ENCODE measurements at places on chromosomes 12 and 14. TPM values are rescaled to one million over a fixed set of nuclear protein-coding genes. Genes with fewer than 3 reads are reported as not detected.
A peak's percentile ranks its signal among the peaks of the same experiment; 100 is the strongest.

The TNFAIP2 gene
- 35.4 TPM for total RNA-seq

- DNase-seq = no peak
These were observed 35.6 kb downstream of the A2M start for GRCh38 chr12:9079883-9080675.

GRCh38 chr12:111406474-111407376, 1.0 kb downstream of the SH2B3 start:
- DNase-seq = peak; percentile 76

DNA sequence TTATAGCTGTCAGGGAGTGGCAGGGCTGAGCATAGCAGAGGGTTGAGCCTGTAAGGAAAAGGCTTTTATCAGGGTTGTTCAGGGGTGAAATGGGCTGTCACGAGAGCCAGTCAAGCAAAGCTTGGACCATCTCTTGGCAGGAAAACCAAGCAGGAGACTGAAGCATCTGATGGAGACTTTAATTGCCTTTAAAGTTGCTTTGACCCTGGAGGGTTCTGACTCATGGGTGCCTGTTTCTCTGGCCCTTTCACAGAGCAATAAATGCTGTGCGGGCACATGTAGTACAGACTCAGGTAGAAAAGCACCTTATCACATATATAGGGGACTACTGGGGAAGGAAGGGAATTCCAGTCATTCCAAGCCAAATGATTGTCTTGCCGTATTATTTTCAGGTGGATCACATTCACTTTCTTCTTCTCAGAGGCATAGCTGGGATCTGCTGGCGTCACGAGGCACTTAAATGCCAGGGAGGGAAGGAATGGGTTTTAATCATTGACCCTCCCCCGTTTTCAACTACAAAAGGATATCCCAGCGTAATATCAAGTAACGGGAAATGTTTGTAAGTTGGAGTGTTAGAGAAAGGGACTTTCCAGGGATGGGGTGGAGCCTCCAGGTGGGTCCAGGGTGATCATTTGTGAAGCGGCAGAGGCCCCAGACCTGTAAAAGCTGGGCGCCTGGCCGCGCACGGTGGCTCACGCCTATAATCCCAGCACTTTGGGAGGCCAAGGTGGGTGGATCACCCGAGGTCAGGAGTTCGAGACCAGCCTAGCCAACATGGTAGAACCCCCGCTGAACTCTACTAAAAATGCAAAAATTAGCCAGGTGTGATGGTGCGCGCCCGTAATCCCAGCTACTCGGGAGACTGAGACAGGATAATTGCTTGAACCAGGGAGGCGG, 34.9 kb downstream of the PLEKHD1 start:
- no peak for DNase-seq

DNA sequence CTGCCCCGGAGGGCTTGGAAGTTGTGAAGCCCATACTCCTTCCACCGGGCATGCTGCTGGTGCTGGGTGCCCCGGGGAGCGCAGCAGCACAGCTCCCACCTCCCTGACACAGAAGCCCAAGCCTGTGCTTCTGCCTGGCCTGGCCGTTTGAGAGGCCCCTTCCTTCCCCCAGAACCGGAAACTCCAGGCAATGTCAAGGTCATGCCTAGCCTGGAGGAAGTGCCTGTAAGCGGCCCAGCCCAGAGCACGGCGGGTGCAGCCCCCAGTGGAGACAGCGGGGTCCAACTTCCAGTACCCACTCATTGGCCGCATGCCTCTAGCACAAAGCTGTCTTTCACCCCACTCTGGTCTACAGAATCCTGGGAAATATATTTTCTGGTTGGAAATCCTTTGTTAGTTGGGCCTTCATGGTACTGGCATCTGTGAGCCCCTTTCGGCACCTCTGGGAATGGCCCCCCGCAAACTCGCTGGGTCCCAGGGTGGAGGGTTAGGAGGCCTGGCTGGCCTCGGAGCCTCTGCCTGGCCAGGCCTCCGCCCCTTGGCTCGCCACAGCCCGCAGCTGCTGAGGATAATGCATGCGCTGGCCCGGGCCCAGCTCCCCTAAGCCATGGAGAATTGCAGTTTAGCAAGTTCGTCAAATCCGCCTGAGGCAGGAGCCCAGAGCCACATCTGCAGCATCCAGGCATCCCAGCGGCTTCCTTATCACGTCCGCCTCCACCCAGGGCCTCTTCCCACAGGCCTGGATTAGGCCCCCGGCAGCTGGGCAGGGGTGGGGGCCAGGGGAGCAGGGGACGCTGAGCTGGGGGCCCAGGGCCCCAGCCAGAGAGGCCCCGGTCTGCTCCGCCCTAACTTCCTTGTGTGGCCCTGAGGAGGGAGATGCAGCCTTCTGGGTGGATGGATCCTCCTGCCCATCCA, 48.9 kb upstream of the DLK1 start:
- DNase-seq = no peak

GRCh38 chr12:26399381-26399780, 204.0 kb downstream of the SSPN start:
- no peak for DNase-seq

GRCh38 chr14:90239139-90239538, 17.2 kb upstream of the PSMC1 start:
- DNase-seq = no peak
